ENCODE measurements at places on chromosomes 3 and 15.

GRCh38 chr15:41169781-41170180, 53.7 kb upstream of the INO80 start:
- no peak for DNase-seq

DNA sequence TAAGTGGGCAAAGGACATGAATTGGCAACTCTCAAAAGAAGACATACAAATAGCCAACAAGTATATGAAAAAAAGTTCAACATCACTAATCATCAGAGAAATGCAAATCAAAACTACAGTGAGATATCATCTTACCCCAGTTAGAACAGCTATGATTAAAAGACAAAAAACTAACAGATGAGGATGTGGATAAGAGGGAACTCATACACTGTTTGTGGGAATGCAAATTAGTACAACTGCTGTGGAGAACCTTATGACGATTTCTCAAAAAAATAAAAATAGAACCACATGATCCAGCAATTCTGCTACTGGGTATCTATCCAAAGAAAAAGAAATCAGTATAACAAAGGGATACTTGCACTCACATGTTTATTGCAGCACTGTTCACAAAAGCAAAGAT, 28.6 kb downstream of the NEK10 start:
- no peak for DNase-seq

DNA sequence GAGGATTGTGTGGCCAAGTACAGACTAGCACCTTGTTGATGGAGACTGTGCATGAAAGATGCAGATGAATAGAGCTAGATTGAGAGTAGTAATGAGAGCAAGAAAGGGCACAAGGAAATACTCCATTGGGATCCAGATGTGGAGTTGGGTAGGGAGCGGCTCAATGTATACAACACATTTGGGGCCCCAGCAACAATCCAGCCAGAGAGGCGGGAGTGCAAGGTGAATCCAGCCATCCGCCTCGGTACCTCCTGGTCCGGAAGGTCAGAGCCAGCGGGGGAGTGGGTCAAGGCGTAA, 9.0 kb downstream of the ISL2 start:
- DNase-seq = no peak

DNA sequence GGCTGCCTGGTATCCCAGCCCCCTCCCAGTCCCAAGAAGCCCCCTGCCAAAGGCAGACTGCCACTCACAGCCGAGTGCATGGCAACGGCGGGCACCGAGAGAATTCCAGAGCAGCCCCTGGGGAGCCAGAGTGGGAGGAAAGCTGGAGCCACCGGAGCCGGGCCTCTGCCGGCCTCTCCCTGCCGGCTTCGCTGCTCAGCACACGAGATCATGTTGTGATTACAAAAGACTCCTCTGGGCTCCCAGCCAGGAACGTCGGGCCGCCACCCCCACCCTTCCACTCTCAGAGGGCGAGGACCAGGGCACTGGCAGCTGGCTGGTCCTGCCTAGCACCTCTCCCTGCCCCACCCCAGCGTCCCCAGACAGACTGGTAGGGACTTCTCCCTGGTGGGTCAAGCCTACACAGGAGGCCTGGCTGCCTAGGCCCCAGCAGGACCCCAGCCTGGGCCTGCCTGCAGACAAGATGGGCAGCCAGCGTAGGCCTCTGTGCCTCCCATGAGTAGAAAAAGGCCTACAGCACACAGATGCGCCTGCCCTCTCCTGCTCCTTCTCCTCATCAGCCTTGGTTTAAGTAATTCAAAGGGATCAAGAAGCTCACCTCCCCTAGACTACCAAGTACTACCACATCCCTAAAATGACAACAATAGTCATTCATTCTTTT, at the start of gene CCDC9B:
CCDC9B (minus strand) TSS at position 200 of the 661 bp plus-strand sequence; CDS start at position 80, 120 bp downstream.
- DNase-seq = no peak

DNA sequence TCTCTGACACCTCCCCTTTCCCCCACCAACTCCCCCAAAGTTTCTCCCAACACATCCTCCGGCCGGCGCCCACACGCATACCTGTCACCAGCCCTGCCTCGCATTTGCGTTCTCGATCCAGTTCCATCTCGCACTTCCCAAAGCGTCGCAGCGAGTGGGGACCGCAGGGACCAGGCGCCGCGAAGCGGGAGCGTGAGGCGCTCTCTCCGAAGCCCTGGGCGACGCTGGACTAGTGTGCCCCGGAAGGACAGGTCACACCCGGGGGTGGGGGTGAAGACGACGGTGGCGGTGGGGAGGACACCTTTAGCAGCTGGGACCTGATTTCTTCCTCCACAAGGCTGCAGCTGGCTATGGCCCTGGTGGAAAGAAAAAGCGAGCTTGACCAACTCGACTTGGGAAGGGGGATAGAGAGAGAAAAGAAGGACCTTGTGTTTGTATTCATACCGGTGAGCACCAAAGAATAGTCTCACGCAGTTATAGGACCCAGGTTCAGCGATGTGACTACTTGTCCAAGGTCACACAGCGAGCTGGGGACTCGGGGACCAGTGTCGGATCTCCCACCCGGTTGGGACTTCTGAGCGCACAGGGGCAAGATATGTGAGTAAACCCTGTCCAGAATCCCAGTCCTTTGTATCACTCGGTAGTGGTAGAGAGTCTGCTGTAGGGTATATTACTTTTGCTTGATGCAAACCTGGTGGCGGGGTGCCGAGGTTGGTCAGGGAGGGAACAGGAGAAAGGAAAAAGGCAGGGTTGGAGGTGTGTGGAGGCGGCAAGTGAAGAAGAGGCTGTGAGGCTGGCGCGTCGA, 607 bp upstream of the GHSR start:
- DNase-seq = peak; percentile 5

GRCh38 chr3:56919137-56919796, 117.5 kb upstream of the ARHGEF3 start:
- DNase-seq = no peak

- no peak for DNase-seq
These were observed 86.9 kb upstream of the RASGRP1 start for GRCh38 chr15:38651328-38652038.

All from stimulated activated CD4-positive, alpha-beta T cell treated with anti-CD3 and anti-CD28 coated beads, Interleukin-2, amount 100 ng/mL, for 24 hours (primary cell).